ENCODE measurements at places on chromosomes 5 and 9. TPM values are rescaled to one million over a fixed set of nuclear protein-coding genes. Genes with fewer than 3 reads are reported as not detected.

Gene FAXDC2
- total RNA-seq = 4.3 TPM

Gene OTP
- 0.36 TPM for total RNA-seq

Gene ITK
- 0.33 TPM for total RNA-seq

Gene AQP7
- 0.86 TPM for total RNA-seq

Gene VLDLR
- total RNA-seq = 15.0 TPM

Gene KIF4B
- total RNA-seq = 0.31 TPM

Gene SV2C
- total RNA-seq = 0.38 TPM

Gene ARID3C
- not detected for total RNA-seq

Gene ORM2
- not detected for total RNA-seq

Gene SFXN1
- 75.2 TPM for total RNA-seq

Gene FBP2
- not detected for total RNA-seq

Gene FBLL1
- total RNA-seq = 6.5 TPM

Gene NR6A1
- total RNA-seq = 3.5 TPM

Gene CDKN2B-AS1
- 3.6 TPM for total RNA-seq

Gene OMD
- total RNA-seq = 0.25 TPM

Gene KIF20A
- total RNA-seq = 1.4 TPM

Gene CDKN2B
- total RNA-seq = 41.1 TPM

Gene IL5
- not detected for total RNA-seq

Gene GCNT1
- 0.81 TPM for total RNA-seq

Gene RNF183
- total RNA-seq = 1.4 TPM

Data from motor neuron (in vitro differentiated cells).